ENCODE measurements at places on chromosomes 11 and 22.

GRCh38 chr11:42066113-42066512 is 606.7 kb upstream of the LRRC4C start:
- DNase-seq, result no peak

GRCh38 chr11:6129011-6129410 is 21.5 kb downstream of the OR56B4 start:
- no peak for DNase-seq

DNA sequence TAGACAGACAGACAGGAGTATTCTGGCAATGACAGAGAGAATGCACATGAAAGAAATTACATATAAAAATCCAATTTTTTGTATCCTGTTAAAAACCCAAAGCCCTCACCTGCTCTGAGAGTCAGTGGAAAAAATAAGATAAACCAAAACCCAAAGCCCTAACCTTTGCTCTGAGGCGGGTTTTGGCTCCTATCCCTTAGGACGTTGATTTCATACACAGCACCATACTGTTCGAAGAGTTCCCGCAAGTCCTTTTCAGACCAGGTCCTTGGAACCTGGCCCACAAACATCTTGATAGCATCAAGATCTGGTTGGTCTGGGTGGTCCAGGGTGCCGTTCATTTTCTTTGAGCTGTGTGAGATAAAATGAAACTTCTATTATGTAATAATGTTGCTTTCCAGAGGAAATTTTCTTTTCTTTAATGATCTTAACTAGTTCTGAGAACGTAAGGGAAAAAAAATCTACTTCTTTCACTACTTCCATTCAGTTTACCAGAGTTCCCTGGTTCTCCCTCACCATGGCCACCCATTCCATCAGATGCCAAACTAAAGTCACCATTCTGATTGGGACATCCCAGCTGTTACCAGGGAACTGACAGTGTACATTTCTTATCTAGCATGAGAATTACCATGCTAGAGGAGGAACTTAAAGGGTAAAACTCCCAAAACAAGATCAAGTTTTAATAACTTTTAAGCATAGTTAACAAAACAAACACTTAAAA is 39.9 kb upstream of the RAPSN start:
- no peak for DNase-seq

DNA sequence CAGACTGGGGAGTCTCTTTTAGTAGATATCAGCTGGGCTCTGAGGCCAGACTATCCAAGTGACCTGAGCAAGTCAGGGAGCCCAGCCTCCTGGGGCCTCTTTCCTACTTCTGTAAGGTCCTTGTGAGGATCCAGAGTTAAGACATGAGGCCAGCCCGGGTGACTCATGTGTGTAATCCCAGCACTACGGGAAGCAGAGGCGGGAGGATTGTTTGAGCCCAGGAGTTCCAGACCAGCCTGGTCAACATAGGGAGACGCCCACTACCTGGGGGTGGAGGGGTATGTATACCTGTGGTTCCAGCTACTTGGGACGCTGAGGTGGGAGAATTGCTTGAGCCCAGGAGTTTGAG is 36.9 kb upstream of the POLA2 start:
- no peak for DNase-seq

GRCh38 chr11:88435415-88435814 is 97.9 kb upstream of the CTSC start:
- DNase-seq, result no peak

GRCh38 chr11:11034476-11034875 is 176.6 kb upstream of the ZBED5 start:
- no peak for DNase-seq

DNA sequence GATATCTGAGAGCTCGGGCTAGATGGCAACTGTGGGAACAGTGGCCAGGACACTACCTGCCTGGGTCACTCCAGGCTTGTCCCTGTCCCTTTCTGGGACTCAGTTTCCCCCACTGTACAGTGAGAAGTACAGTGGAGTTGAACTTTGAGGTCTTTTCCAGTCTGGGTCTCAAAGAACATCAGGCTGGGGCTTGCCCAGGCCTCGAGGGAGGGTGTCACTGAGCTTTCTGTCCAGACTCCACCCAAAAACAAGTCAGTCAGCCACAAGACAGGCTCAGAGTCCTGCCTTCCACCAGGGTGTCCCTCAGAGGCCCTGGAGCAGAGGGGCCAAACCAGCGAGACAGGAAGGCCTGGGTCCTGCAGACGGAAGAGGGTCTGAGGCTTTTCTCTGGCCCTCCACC is 2.0 kb upstream of the PLA2G3 start:
- DNase-seq, result no peak

- no peak for DNase-seq
Observed at GRCh38 chr22:17775781-17776465, 1.7 kb upstream of the BID start.

GRCh38 chr11:104624021-104624420 is 274.2 kb downstream of the CASP12 start:
- DNase-seq, result no peak

DNA sequence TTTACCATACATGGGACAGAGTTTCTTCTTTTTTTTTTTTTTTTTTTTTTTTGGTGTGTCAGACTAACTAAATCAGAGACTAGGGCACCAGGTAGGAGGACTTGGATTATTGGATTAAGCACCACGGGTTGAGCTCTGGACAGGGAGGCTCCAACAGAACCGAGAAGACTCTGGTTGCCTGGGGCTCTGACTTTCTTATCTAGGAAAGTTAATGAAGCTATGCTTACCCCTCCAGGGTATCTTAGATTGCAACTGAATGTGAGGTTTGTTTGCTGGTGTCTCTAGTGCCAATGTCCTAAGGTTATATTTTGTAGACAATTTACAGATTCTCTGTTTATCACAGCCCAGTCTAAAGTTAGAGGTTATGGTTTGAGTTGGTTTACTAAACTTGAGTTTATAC is 18.1 kb downstream of the ETS1 start:
- DNase-seq, result no peak

GRCh38 chr11:128251140-128251539 is 336.2 kb downstream of the ETS1 start:
- DNase-seq, result no peak

DNA sequence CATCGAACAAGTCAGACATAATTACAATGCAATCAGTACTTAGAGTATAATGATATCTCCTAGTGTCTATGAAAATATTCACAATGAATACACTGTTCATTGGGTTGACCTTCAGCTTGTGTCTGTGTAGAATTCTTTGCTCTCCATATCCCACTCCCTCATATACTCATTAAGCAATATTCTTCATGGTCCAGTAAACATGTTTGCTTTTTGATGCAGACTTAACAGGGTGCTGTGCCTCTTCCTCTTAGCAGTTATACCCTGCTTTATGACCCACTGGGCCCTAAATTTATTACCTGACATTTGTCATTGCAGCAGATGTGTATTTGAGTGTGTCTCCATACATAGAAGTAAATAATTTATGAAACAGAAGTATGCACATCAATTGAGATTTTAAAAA is 352.5 kb upstream of the CCDC179 start:
- DNase-seq, result no peak

DNA sequence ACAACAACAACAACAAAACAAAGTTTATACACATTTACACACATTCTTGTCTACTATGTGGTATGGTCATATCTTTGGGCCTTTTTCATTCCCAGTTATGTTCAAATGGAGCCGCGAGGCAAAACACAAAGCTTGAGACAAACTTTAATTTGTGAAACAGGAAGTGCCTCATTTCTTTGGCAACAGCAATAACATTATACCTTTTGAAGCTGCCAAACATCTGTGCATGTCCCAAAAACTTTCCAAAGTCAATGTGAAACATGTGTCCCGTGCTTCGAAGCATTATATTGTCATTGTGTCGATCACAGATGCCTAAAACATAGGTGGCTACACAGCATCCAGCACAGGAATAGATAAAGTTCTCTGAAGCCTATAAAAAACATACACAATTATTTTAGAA is 25.0 kb upstream of the RPS13 start:
- no peak for DNase-seq

DNA sequence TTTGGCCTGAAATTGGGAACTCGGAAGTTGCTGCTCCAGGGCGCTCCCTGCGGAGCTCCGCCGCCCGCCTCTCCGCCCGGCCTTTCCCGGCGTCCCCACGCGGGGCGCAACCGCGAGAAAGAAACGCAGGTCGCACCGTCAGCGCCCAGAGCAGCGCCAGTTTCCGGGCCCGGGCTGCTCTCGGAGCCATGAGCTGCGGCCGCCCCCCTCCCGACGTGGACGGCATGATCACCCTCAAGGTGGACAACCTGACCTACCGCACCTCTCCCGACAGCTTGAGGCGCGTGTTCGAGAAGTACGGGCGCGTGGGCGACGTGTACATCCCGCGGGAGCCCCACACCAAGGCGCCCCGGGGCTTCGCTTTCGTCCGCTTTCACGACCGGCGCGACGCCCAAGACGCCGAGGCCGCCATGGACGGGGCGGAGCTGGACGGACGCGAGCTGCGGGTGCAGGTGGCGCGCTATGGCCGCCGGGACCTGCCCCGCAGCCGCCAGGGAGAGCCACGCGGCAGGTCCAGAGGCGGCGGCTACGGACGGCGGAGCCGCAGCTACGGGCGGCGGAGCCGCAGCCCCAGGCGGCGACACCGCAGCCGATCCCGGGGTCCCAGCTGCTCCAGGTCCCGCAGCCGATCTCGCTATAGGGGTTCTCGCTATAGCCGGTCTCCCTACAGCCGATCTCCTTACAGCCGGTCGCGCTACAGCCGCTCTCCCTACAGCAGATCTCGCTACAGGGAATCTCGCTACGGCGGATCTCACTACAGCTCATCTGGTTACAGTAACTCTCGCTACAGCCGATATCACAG is 521 bp downstream of the SRSF8 start:
- peak; percentile 47 for DNase-seq

DNA sequence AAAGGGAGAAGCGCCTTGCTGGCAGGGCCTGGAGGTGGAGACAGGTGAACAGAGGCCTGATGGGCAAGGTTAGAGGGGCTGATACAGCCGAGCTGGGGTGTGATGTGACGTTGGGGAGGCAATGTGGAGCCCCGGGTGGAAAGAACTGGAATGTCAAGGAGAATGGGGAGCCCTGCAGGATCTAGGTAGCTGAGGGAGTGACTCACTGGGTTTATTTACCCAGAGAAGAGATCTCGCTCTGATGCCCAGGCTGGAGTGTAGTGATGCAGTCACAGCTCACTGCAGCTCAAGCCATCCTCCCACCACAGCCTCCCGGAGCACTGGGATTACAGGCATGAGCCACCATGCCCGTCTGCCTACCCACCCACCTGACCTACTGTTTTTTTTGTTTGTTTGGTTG is 1.9 kb upstream of the CYB5R3 start:
- DNase-seq, result no peak

GRCh38 chr22:31691408-31691807 is 29.4 kb upstream of the PISD start:
- DNase-seq, result no peak

DNA sequence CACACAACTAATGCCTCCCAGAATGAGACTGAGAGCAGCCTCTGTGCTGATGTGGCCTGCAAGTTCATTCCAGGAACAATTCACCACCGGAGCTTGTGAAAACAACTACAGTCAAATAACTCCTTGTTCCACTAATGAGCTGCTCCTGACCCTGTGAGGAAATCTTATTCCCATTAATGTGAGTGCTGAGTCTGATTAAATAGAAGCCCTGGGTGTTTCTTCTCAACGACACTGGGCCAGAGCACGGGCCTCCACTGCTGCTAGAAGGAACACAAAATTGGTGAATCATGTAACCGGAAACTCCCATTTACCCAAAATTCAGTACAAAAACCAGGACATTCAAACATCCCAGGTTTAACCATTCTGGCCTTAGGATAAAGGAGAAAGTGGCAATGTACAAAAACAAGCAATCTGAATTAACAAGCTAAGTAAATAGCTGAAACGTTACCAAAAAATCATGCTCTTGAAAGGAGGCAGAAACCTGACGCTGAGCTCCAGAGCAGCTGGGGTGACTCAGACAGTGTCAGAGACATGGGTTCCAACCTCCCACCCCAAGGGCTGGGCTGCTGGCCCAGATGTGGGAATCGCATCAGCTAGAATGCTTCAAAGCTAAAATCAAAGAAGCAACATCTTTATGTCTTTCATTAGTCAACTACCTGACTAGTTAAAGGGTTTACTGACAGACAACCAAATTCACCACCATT is 26.7 kb downstream of the SERGEF start:
- no peak for DNase-seq

DNA sequence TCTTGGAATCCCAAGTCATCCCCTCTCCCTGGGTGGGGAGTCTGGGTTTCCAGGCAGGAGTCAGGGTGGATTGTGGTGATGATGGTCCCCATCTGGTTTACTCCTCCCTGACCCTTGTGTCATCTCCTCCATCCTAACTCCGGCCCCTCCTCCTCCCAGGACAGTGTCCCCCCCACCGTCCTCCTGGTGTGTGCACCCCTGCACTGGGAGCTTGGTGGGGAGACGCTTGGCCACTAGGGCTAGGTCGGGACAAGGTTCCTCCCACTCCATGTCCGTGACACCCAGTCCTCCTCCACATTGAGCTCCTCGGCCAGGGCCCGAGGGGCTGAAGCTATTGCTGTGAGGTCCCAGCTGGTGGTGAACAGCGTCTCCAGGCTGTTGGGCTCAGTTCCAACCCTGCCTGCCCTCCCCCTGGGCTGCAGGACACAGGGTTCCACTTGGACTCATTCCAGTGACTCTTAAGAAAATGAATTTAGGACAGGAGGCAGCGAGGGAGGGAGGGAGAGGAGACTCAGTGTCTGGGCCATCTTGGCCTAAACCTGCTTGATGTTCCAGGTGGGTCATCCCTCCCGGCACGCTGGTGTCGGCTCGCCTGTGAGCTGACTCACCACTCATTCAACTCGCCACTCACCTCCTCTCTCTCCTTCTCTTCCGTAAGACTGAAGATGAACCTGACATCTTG is 433.2 kb downstream of the TBC1D22A start:
- DNase-seq, result no peak

DNA sequence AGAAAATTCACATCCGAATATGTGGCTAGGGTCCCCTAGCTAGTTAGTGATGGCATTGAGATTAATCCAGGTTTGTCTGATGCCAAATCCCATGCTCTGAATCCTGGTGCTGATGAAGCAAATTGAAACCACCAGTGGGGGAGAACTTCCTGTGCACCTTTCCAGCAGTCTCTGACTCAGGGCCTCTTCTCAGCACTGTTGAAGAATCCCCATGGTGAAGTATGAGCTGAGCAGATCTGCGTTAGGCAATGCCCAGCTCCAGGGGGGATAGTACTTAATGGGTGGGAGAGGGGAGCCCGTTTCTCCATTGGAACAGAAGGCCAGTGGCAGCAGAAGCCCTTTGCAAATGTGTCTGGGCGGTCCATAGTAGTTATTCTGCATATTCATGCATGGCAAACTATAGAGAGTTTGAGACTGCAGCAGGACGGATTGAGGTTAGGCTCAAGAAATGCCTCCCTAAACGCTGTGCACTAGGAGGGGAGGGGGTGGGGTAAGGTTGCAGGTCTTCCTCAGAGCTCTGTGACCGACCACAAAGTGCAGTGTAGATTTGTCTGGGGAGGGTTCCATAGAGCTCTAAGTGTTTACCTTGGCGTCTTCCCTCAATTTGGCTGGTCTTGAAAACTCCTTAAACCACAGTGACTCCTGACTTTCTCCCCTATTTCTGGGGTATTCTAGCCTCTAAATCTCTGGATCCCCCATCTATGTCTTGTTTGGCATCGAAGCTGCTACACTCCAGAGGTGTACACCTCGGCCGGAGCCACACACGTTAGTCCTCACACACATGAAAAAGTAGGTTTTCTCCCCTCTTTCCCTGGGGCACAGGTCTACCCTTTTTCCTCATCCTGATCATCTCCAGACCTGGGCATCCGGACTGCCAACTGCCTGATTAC is 4.8 kb downstream of the POU2F3 start:
- DNase-seq, result no peak

Measured in stimulated activated CD4-positive, alpha-beta T cell treated with anti-CD3 and anti-CD28 coated beads, Interleukin-15, amount 100 ng/mL, for 1 hour (primary cell).